ENCODE measurements at places on chromosomes 7 and 10.
A peak's percentile ranks its signal among the peaks of the same experiment; 100 is the strongest.

- DNase-seq: no peak
Observed at GRCh38 chr10:104450954-104451353, 97.3 kb downstream of the CFAP58 start.

GRCh38 chr10:36462194-36462593, 663.2 kb upstream of the ANKRD30A start:
- no peak for DNase-seq

DNA sequence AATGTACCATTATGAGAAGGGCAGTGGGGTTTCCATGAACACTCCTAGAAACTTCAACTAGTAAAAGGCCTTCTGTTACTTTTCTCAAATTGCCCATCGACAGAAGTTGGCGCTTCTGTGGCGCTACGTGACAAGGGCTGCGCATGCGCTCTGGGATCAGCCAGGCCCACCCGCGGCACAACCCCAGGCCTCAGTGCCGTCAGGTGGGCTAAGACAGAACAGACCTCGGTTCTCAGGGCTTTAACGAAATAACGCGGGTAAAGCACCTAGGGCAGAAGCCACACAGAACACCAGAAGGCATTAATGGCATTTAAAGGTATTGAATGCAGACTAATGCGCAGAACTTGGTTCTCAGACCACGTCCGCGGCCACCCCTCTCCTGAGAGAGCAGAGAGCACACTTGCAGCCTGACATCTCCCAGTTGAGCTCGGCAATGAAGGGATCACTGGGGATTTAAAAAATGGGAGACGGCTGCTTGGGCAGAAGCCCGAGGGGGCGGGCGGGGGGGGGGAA, 67.6 kb upstream of the CTNNA3 start:
- peak; percentile 74 for DNase-seq

DNA sequence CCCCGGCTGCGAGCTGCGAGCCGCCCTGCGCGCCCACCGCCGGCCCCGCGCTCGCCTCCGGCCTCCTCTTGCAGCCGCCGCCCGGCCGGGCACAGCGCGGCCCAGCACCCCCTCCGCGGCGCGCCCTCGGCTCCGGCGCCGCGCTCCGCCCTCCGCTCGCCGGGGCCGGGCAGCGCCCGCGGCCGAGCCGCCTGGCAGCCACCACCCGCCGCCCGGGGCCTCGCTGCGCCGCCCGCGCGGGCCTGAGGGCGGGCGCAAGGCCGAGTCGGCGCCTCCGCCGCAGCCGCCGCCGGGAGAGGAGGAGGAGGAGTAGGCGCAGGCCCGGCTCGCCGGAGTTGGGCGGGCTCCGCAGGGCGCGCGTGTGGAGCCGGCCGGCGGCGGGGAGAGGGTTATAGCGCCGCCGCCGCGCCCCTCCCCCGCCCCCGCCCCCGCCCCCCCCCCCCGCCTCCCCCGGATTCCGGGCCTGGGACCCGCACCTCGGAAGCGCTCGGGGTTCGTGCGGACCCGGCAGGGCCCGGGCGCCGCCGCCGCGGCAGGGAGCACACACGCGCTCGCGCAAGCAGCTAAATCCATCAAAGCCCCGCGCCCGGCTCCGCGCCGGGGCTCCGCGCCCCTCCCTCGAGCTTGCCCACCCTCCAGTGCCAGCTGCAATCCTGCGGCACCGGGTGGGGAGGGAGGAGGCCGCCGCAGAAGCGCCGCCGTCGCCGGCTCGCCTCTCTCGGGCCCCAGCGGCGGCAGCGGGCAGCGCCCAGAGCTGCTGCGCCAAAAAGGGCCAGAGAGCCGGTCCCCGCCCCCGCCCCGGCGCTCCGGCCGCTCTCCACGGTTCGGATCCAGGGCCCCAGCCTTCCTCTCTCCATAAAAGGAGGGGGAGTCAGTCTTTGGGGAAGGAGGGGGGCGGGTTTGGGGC, at the start of gene PDGFA:
PDGFA (minus strand) TSS at position 363 of the 907 bp plus-strand sequence. CDS start 845 bp downstream, outside the sequence.
- DNase-seq: no peak

GRCh38 chr10:44030738-44031137, 354.2 kb downstream of the CXCL12 start:
- DNase-seq: no peak

DNA sequence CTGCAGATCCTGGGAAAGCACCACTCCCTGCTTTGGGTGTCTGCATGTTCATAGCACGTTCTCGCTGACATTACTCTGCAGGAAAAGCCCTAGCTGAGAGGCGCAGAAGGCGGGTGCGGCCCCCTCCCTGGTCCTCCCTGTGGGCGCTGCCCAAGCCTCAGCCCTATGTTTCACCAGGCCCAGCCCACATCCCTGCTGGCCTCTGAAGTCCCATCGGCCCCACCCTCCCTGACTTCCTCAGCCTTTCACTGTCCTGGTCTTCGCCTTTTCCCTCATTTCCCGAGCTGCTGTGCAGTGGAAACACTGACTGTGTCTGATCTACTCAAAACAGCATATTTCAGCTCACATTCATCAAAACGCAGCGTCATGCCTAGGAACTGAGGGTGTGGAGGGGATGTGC, 36.3 kb upstream of the DIP2C start:
- no peak for DNase-seq

DNA sequence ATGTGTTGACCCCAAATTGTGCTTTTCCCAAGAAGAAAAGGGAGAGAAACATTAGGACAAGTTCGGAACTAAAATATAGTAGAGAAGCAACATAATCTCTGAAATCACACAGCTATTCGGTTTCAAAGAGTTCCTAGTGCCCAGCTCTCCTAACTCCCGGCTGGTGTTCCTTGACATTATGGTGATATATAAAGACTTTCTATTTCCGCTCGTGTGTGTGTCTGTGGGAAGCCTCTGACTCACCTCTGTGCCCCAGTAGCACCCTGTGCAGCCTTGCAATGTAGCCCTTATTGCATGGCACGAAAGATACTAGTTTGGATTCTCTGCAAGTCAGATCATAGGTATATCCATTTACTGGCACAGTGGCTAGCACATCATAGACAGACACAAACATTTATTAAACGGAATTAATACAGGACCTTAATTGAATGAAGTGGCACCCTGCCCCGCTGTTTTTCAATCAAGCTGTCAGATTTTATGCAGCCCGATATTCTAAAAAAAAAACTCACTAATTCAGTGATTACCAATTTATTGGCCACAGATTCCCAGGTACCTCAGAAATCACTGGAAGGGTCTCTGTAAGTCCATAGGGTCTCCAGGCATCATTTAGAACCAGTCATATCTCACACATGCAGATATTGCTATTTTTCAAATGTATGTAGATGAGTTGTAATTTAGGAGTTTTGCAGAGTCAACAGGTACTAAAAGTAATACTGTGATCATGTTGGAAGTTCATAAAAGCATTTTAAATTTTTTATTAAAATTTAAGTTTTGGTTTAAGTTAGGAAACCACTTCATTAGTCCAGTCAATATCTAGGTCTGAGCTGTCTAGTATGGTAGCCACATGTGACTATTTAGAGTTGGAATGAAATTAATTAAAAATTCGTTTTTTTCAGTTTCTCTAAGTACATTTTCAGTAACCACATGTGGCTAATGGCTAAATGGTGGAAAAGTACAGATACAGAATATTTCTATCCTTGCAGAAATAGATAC, 43.3 kb downstream of the SFTPD start:
- no peak for DNase-seq
